ENCODE measurements at places on chromosomes 5 and 9. TPM values are rescaled to one million over a fixed set of nuclear protein-coding genes. Genes with fewer than 3 reads are reported as not detected.

Gene SLIT3
- 0.10 TPM for total RNA-seq

Gene ANKRD33B
- total RNA-seq, result 2.7 TPM

Gene SLC38A9
- total RNA-seq, result 20.4 TPM

Gene WNK2
- 0.10 TPM for total RNA-seq

Gene PCSK5
- 14.3 TPM for total RNA-seq

Gene DPYSL3
- 0.52 TPM for total RNA-seq

Gene NKD2
- not detected for total RNA-seq

Gene PFDN1
- 68.2 TPM for total RNA-seq

Gene TAF11L5
- not detected for total RNA-seq

Gene F2RL1
- total RNA-seq, result 4.2 TPM

Gene WNT8A
- total RNA-seq, result not detected

Data from mononuclear cell (primary cell).